ENCODE measurements at places on chromosomes 6 and 20.

DNA sequence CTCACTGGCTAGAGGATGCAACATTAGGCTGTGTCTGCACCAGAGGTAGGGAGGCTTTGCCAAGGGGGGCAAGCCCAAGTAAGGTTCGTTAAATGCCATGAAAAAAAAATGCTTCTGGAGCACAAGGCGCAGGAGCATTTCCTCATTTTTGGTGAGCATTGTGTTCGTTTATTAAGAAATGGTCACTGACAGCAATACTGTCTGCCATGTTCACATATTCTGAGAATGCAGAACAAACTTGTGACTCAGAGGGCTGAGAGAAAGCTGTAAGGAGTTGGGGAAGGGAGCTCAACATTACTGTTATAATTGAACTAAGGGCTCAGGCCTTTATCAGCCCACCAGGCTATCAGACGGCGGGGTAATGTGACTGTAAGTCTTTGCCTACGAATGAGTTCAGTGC is 465.4 kb upstream of the BTBD3 start:
- DNase-seq = no peak

DNA sequence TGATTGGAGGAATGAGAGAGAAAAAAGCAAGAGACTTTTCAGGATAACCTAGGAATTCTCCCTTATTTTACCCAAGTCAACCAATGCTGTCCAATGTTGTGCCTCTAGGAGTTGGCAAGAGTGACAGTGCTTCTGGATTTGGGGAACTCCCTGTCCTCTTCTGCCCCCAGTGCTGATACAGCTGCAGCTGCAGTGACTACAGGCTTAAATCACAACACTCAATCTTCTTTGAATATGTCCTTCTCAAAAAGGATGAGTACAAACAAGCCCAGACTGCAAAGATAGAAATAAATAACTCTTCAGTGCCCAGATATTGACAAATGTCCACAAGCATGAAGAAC is 141.0 kb upstream of the COL21A1 start:
- DNase-seq = no peak

GRCh38 chr6:18492972-18493371 is 105.8 kb downstream of the RNF144B start:
- DNase-seq = no peak

DNA sequence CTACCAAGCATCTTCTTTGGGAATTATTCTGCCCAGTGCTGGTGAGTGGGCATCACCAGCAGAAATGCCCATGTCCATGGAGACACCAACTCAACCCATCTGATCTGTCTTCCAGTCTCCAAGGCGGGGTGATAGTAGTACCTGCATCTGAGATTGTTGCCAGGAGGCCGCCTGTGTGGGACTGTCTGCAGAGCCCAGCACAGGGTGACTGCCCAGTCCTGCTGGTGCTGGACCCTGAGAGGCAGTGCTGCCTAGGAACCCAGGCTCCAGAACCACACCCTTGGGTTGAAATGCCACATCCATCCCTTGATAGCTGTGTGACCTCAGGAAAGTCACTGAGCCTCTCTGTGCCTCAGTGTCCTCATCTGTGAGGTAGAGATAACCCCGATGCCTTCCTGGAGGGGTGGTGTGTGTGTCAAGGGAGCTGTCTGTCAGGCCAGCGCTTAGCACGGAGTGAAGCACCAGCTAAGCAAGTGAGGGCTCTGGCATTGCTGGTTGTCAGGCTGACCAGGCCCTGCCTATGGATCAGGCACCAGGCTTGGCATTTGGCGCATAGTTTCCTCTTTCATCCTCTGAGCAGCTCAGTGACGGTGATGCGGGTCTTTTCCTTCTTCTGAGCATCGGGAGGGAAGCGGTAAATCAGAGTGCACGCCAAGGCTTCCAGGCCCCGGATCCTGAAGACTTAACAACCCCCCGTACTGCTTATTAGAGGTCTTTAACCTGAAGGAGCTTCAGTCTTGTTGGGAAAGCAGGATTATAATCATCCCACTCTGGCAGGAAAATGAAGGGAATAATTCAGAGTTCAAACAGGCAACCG is 268.2 kb downstream of the CDH4 start:
- DNase-seq = no peak

DNA sequence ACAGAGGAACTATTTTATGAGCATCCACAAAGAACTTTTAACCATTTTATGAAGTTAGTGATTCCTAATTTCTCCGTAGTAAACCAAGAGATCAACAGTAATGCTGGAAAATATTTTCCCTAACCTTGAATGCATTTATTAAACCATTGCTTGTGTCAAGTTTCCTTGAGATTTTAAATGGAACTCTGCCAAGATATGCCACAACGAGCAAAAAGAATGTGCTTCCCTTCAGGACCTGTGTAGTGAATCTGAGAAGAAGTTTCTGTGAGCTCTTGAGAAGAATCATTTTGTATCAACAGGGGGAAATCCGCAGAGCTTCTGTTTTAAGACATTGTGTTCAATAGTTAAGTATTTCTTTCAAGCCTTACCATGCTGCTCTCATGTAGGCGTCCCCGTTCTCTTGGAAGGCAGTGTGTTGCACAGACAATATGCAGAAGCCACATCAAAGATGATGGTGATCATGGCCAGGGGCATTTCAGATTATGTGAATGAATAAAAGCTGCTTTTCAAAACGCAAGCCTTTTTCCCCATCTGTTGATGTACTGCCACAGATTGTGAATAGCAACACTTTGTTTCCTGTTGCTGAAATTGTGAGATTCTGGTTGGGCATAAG is 439.8 kb downstream of the BMP2 start:
- DNase-seq = no peak

- DNase-seq = no peak
Observed at GRCh38 chr20:2405693-2406065, 25.0 kb downstream of the TGM6 start.

GRCh38 chr6:78623554-78623953 is 243.8 kb upstream of the IRAK1BP1 start:
- DNase-seq = no peak

DNA sequence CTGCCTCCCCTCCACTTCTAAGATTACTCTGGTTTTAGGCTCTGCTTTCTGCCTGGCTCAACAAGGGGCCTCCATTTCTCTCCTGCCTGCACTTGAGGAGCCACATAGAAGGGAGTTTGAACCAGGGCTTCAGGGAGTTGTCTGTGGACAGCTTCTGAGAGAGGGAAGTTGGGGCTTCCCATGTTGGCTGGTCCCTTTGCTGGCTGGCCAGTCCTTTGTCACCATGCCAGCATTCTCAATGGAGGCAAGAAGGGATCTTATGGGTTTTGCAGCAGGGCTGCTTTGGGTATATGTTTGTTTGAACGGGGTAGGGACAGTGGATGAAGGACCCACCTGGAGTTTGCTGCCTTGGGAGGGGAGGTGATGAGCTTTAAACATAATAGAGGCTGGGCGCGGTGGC is 124.9 kb downstream of the CARMIL1 start:
- no peak for DNase-seq

DNA sequence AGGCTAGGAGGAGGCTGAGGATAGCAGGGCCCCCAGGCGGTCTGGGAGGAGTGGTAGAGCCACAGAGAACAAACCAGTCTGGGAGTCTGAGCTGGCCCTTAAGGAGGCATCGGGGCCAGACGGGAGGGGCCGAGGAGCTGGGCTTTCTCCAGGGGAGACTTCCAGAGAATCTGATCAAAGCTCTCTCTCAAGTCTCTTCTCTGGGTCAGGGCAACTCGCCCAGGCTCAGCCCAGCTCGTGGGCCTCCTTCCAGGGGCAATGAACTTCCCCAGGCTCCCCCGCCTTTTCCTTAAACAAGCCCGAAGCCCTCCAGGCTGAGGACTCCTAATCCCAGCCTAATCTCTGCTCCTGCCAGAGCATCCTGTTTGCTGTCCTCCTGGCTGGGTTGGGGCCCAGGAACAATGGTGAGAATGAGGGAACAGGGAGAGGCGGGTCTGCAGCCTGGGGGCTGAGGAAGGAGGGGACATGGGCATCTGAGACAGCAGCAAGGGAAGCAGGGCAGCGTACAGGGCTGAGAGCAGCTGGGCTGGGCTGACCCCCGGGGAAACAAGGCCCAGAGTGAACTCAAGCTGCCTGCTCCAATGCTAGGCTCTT is 173.6 kb downstream of the ANKRD60 start:
- peak; percentile 90 for DNase-seq

- no peak for DNase-seq
Observed at GRCh38 chr6:17039266-17039665, 62.6 kb upstream of the STMND1 start.

DNA sequence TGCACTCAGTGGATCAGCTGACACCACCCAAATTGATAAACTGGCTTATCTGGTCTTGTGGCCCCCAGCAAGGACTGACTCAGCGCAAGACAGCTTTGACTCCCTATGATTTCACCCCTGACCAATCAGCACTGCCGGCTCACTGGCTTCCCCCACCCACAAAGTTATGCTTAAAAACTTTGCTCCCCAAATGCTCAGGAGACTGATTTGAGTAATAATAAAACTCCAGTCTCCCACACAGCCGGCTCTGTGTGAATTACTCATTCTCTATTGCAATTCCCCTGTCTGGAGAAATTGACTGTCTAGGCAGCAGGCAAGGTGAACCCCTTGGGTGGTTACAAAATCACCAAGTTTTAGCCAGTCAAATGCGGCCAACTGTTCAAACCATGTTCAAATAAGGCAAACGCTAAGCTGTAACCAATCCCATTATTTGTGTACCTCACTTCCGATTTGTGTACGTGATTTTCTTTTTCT is 32.5 kb downstream of the SLC22A2 start:
- DNase-seq = peak; percentile 63

- DNase-seq = peak; percentile 69
Observed at GRCh38 chr6:139586273-139586672, 211.8 kb upstream of the CITED2 start.

- DNase-seq = no peak
Observed at GRCh38 chr20:21352703-21353102, 44.6 kb downstream of the NKX2-4 start.

DNA sequence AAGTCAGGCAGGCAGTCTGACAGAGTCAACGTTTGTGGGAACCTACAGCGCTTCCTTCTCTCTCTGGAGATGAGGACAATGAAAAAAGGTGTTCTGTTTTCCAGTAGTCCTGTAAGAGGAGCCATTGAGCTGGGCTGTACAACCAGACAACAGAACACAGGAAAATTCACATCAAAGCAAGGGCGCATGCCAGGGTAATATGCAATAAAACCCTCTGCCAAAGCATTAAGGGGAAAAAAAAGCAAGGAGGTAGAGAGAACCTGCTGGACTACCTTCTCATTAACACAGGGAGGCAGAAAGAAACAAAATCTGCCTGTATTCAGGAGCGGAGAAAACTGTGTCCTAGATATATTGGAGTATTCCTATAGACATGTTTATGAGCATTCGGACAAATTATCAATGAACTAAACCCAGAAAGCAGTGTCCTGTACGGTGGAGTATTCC is 1.3 kb downstream of the RNF24 start:
- DNase-seq = peak; percentile 80

DNA sequence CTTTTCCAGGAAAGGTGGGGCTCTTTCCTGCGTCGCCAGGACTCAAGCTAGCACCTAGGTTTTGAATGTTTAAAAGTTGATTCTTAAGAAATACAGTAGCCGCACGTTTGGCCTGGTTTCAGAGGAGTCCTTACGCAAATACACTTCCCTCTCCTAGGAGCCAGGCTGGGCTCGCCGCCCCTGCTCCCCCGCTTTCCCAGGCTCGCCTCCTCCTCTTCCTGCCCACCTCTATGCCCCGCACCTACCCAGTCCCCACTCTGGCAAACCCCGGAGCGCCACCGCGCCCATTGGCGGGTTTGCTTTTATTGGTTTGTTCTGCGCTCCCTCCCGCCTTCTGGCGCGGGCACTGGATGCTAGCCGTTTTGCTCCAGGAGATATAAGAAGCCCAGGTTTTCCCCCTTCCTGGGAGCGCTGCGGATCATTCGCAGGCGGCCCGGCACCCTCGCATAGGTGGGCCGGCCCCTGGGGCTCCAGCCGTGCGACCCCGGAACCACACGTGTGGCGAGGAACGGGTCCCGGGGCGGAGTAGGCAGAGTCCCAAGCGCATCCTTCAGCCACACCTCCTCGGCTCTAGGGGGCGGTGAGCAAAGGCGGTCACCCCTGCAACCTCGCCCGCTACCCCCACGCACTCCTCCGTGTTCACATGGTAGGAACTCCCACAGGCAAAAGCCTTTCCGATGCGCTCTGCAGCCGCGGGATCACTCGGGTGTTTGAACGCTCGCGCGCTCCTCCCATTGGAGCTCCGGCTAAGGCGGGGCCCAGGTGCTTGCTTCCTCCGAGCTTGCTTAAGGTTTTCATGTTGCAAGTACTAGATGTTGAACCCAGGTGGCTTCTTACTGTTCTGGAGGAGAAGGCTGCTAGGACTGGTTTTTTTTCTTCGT is 119.0 kb downstream of the RTN4IP1 start:
- DNase-seq = peak; percentile 83

DNA sequence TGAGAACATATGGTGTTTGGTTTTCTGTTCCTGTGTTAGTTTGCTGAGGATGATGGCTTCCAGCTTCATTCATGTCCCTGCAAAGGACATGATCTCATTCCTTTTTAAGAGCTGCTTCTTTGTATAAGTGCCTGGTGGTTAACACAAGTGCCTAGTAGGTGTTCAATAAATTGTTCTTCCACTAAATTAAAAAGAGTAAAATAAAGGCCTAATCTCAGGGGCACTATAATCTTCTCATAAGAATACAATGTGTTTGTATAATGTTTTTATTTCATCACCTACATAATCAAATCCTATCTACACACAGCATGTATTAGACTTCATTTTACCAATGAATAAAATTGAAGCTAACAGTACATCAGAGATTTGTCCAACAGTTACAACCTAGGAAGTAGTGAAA is 252.7 kb downstream of the KHDC1L start:
- DNase-seq = no peak

DNA sequence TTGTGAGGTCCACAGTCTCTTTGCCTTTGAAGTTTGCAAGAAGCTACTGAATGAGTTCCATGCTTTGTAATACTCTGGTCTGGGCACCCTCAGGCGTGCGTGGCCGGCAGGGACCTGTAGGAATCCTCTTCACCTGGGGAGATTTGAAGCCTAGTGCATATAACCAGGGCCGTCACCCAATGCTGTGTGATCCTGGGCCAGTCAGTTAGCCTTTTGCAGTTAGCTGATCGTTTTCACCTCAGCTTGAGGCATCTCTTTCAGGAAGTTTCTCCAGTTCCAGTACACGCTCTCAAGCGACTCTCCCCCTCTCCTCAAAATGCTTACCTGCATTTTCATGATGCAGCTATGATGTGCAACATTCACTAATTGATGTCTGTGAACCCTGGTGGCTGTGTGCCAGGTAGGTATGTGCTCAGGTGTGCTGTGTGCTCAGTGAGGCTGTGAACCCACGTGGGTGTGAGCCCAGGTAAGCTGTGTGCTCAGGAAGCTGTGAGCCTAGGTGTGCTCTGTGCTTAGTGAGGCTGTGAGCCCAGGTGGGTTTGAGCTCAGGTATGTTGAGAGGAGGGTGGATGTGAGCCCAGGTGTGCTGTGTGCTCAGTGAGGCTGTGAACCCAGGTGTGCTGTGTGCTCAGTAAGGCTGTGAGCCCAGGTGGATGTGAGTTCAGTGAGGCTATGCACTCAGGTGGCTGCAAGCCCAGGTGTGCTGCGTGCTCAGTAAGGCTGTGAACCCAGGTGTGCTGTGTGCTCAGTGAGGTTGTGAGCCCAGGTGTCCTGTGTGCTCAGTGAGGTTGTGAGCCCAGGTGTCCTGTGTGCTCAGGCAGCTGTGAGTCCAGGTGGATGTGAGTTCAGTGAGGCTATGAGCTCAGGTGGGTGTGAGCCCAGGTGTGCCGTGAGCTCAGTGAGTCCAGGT is 120.4 kb downstream of the PHACTR3 start:
- DNase-seq = peak; percentile 36

GRCh38 chr6:43762966-43763695 is 6.9 kb upstream of the VEGFA start:
- DNase-seq = no peak
